ENCODE measurements at places on chromosomes 2 and 18.

DNA sequence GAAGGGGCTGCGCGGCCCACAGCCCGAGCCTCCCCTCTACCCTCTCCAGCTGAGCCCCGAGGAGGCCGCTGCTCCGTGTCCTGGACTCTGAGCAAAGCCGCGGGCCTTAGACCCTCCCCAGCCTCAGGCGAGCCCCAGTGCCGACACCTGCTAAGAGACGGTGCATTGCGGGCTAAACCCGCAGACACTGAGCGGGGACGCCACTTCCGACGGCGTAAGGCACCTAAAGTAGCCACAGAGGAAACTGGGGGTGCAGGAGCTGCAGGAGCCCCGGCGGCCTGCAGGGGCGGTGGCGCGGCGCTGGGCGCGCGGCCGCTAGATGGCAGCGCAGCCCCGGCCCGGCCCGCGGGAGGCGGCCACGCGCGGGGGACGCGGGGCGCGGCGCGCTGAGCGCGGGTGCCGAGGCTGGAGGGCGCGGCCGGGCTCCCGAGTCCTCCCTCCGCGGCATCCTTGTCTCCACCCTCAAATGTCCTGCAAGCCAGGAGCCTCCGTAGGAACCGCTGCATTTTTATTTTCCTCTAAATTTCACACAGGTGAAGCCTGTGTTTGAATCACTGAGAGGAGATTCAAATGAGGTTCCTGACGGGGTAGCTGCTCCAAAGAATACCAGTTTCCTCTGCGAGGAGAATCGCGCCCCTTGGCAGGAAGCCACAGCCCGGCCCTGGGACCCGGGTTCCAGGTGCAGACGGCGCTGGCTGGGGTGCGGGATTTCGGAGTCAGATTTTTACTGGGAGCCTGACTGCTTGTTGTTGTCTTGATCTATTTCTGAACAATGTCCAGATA is 650.5 kb downstream of the GALR1 start:
- ATAC-seq = peak; percentile 91

GRCh38 chr2:5089409-5089808 is 602.8 kb upstream of the SOX11 start:
- no peak for ATAC-seq

DNA sequence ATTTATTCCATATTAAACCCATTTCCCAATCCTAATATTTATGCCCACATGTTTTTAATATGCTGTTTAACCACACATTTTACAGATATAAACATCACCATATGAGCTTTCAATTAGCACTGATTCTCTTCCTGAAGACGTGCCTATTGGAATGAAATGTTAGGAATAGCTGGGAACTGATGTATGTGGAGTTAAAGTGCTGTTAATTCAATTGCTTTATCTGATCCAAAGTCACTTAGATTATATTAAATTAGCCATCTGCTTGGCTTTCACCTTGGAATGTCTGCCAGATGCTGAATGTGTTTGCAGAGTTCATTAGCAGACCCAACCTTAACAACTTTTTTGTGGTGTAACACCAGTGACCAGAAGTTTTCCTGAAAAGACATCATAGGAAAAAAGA is 942.9 kb upstream of the KLHL29 start:
- no peak for ATAC-seq

- ATAC-seq = peak; percentile 71
Observed at GRCh38 chr2:38076710-38077430, 919 bp upstream of the CYP1B1 start.

- no peak for ATAC-seq
Observed at GRCh38 chr2:236776695-236777251, 207.1 kb downstream of the ACKR3 start.

- peak; percentile 69 for ATAC-seq
Observed at GRCh38 chr2:151238527-151239487, 22.9 kb downstream of the RBM43 start.

- no peak for ATAC-seq
Observed at GRCh38 chr2:42337356-42337820, 23.6 kb downstream of the COX7A2L start.

DNA sequence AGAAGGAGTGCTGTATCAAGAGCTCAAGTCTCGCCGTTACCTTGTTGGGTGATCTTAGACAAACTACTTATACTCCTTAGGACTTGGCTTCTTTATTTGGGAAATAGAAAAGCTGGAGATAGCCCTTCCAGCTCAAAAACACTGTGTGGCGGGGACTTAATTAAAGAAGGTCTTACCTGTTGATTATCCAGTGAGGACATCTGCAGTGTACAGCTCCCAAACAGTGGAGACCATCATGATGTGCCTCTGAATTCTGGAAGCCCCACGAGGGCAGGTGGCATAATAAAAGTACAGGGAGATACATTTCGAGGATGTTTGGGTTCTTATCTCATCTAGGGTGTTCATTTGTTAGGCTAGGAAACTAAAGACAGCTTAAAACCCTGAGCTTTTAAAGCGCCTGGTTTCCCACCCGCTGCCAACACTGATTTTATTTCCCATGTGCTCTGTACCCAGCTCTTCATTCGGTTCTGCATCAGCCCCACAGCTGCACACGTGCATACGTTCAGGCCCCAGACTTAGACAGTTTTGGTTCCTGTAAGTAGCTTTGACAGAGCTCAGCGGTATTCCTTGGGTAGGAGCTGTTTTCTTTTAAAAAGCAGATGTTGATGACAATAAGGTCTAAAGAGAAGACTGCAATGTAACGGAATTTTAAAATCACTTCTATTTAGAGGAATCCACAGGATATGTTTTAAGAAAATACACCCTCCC is 80.5 kb upstream of the SIX2 start:
- no peak for ATAC-seq

DNA sequence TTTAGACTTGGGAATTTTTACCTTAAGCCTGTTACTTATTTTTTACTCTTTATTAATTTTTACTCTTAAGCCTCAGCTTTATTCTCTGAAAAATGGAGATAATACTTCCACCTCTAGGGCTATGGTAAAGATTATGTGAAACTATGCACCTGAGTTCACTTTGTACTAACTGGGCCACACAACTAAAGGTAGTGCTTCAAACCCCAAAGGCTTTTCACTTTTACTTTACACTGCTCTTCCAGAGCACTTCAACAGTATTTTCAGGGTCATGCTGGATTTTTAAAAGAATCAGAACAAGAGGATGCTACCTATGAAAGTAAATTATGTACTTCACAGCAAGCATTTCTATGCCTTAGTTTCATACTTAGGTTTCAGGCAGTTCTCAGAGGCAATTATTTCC is 27.8 kb downstream of the MEX3C start:
- no peak for ATAC-seq
